ENCODE measurements at places on chromosomes 11 and 22. TPM values are rescaled to one million over a fixed set of nuclear protein-coding genes. Genes with fewer than 3 reads are reported as not detected.
A peak's percentile ranks its signal among the peaks of the same experiment; 100 is the strongest.

DNA sequence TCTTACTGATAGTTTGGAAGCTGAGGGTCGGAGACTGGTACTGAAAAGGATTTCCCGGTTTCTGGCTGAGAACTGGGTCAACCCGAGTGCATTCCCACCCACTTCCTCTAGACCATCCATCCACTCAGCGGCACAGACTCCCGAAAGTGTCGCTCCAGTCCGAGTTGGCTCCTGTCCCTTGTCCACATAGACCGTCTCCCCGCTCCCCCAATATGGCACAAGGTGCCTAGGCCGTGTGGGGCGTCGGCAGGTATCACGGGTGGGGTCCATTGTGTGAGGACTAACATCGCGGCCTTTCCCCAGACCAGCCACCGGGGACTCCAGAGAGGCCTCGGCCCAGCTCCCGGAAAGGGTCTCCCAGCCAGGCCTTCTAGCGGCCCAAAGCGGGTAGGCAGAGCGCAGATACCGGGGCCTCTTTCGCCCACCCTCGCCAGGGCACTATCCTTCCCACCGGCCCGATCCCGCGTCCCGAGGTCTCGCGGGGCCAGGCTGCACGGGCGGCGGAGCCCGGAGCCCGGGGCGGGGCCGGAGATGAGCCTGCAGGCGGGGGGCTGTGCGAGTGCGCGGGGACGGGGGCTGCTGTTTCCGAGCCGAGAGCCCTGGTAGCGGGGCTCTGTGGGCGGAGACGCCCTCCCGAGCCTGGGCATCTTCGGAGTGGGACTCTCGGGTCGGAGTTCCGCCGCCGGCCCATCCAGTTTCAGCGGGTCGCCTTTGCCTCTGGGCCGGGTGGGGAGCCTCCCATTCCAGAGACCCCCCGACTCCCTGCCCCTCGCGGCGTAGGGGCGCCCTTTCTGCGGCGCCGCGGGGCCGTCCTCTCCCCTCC lies 21.1 kb downstream of the SERPINH1 start:
- peak overlapping the region; percentile 78 for H3K27ac ChIP-seq
- H3K27me3 ChIP-seq: no peaks in the 10 kb centered on the region
- DNase-seq: peak; percentile 93
- H3K4me1 ChIP-seq: peaks cover 15% of the 10 kb centered on the region
- no peaks in the 10 kb centered on the region for H3K36me3 ChIP-seq

GRCh38 chr11:13826505-13827278 lies 135.8 kb upstream of the SPON1 start:
- DNase-seq: no peak
- no peak overlapping the region for H3K27ac ChIP-seq
- no peaks in the 10 kb centered on the region for H3K4me1 ChIP-seq
- H3K36me3 ChIP-seq: no peaks in the 10 kb centered on the region

DNA sequence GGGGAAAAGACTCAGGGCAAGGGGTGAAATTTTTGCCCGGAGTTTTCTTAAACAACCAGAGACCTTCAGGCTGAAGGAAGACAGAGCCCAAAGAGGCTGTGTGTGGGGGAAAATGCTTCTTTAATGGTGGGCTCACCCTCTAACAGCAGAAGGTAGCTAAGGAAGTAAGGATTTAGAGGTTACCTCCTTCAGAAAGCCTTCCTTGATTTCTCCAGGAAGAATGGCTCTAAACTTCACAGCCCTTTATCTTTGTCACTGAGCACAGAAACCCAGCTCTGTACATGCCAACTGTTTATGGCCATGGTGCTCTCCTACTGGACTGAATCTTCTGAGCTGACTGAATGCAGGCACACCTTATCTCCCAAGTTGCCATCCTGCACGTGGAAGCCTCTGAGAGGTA lies 196.0 kb downstream of the TENM4 start:
- no peak for DNase-seq
- H3K4me1 ChIP-seq: no peaks in the 10 kb centered on the region
- H3K27ac ChIP-seq: no peak overlapping the region
- H3K36me3 ChIP-seq: no peaks in the 10 kb centered on the region
- no peaks in the 10 kb centered on the region for H3K27me3 ChIP-seq

The CHST1 gene
- not detected for total RNA-seq

The OR52E8 gene
- not detected for total RNA-seq

GRCh38 chr11:92397221-92397755 lies 172.7 kb downstream of the FAT3 start:
- no peak for DNase-seq
- H3K27ac ChIP-seq: no peak overlapping the region
- no peak overlapping the region for H3K4me3 ChIP-seq
- no peaks in the 10 kb centered on the region for H3K36me3 ChIP-seq
- H3K4me1 ChIP-seq: peaks cover 9% of the 10 kb centered on the region

DNA sequence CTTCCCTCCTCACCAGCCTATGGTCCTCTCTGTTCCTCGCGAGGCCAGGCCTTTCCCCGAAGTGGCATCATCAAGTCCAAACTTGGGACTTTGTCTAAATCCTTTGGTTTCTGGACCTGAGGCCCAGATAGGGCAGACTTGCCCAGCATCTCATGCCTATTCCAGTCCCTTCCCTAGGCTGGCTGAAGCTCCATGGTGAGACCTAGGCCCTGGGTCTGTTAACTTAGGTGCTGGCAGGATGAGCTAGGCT lies 11.5 kb downstream of the RELA start:
- no peak overlapping the region for H3K4me3 ChIP-seq
- peak overlapping the region; percentile 96 for H3K27ac ChIP-seq
- H3K4me1 ChIP-seq: peaks cover 22% of the 10 kb centered on the region
- no peaks in the 10 kb centered on the region for H3K36me3 ChIP-seq
- H3K27me3 ChIP-seq: no peaks in the 10 kb centered on the region

GRCh38 chr11:23684701-23685100 lies 812.2 kb upstream of the LUZP2 start:
- H3K27me3 ChIP-seq: no peaks in the 10 kb centered on the region
- H3K4me3 ChIP-seq: no peak overlapping the region
- H3K27ac ChIP-seq: no peak overlapping the region
- no peak for DNase-seq

DNA sequence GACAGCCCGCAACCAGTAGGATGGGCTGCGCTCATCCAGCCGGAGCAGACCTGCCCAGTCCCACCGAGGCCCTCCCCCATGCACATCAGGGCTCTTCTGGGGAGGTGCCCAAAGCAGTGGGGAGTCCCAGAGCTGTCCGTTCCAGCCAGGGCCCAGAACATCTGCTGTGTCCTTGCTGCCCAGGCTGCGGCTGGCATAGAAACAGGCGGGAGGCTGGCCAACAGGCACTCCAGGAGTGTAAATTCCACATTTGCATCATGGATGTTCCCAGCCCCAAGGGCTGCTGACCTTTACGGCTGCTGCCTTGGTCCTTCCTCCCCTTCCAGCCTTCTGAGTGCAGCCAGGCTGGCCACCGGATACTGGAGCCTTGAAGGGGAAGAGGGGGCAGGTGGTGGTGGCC lies 30.0 kb upstream of the SYT7 start:
- no peak overlapping the region for H3K4me3 ChIP-seq
- no peaks in the 10 kb centered on the region for H3K36me3 ChIP-seq
- H3K4me1 ChIP-seq: peaks cover 37% of the 10 kb centered on the region
- no peaks in the 10 kb centered on the region for H3K27me3 ChIP-seq

The OR2AG2 gene
- not detected for total RNA-seq

DNA sequence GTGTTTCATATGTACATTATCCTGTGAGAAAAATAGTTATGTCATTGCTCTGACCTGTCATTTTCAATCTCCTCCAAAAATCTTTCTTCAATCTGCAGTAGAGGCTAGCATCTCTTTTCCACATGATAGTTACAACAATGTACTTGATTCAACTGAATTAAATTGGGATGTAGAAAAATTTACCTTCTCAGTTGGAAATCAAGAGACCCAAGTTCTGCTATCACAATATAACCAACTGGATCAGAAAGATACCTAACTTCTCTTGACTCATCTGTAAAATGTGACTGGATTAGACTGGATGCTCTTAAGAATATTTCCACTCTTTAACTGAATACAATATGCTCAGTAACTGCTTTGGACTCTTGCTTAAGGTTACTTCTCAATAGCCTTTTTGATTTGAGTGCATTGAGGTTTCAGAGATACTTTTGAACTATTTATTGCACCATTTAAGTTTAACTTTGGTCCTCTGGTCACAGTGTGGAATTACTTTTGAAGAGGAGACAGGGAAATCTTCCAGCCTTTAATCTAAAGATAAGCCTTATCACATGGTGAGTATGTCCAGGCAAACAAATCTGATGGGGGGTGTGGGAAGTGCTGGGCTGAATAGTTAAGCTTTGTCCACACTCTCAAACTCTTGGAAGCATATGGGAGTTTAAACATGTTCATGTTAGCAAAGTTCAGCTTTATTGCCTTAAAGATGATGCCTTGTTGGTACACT lies 82.3 kb downstream of the YAP1 start:
- peak; percentile 93 for DNase-seq
- peaks cover 5% of the 10 kb centered on the region for H3K36me3 ChIP-seq

The MYEOV gene
- 0.52 TPM for total RNA-seq

DNA sequence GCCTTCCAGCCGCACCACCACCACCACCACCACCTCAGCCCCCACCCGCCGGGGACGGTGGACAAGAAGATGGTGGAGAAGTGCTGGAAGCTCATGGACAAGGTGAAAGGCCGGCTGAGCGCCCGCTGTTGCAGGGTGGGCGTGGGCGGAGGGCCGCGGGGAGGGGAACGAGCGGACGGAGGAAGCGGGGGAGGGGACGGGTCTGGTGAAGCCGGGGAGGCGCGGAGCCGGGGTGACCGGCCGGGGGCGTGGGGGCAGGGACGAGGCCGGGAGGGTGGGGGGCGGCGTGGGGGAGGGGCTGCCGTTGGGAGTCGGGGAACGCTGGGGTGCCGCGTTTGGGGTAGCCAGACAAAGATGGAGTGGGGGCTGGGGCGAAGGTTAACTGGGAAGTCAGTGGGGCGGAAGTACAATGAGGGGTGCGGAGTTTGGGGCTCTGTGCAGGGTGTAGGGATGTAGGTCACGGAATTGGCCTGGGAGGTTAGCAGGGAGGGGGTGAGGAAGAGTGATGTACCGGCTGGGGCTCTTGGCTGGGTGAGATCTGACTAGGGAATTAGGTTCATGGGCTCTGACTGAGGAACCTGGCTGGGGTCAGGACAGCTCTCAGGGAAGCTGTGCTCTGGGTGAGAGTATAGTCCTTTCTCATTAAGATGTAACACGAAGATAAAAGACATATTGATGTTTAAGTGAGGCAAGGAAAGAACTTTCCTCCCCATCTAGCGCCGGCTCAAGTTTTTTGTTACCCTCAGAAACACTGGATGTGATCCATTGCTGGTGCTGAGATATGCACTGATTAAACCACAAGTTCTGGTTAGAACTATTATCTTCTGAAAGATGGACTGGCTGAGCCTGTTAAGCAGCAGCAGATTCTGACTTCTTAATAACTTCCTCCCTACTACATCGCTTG lies 624 bp downstream of the CBL start:
- H3K27me3 ChIP-seq: no peaks in the 10 kb centered on the region
- peaks cover 32% of the 10 kb centered on the region for H3K4me1 ChIP-seq
- H3K27ac ChIP-seq: peak overlapping the region; percentile 87

The HPX gene
- 10.9 TPM for total RNA-seq

GRCh38 chr11:73729594-73730206 lies 31.2 kb downstream of the RAB6A start:
- DNase-seq: peak; percentile 74
- no peak overlapping the region for H3K4me3 ChIP-seq
- no peaks in the 10 kb centered on the region for H3K4me1 ChIP-seq
- no peaks in the 10 kb centered on the region for H3K27me3 ChIP-seq
- peaks cover 2% of the 10 kb centered on the region for H3K36me3 ChIP-seq
- H3K27ac ChIP-seq: peak overlapping the region; percentile 24

The GAB4 gene
- not detected for total RNA-seq

DNA sequence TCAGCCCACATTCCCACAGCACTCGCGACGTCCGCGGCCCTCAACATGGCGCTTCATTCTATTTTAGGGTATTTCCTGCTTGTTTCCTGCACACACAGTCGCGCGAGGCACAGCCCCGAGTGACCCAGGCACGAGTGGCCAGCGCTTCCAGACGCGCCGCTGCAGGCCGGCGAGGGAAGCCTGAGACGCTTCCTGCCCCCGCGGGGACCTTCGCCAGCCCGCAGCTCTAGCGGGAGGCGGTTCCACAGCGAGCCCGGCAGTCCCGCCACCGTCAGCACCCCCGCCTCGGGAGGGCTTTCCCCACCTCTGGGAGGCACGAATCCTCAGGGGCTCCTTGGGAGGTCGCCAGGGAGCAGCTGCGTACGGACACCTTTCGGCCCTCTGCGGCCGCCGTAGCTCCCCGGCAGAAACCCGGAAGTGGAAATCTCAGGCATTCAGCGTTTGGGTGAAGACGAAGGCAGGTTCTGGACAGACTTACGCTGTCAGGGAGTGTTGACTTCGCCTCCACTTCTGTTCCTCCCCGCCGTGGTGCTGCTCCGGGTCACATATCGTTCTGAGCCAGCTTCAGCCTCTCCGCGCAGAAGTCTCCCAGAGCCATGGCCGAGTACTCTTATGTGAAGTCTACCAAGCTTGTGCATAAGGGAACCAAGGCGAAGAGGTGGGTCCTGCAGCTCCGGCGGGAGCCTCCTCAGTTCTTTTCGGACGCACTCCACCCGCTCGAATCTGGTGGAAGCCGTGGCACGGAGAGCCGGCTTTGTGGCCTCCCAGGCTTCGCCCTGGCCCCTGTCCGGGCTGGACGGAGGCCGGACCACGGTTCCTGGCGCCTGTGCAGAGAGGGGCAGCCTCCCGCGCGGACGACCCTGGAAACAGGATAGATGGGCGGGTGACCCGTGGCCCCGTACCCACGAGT lies 2925.9 kb upstream of the OR11H1 start:
- H3K4me1 ChIP-seq: no peaks in the 10 kb centered on the region
- no peaks in the 10 kb centered on the region for H3K36me3 ChIP-seq
- peak; percentile 24 for DNase-seq
- H3K27ac ChIP-seq: no peak overlapping the region

The DGAT2 gene
- total RNA-seq: 75.8 TPM

The TPBGL gene
- 0.19 TPM for total RNA-seq
